Stimulated activated CD8-positive, alpha-beta memory T cell treated with anti-CD3 and anti-CD28 coated beads, Interleukin-12 subunit alpha, Interleukin-12 subunit beta, amount 100 ng/mL, for 4 hours (primary cell): ENCODE measurements at places on chromosomes 11 and 22.

- no peak for DNase-seq
Observed at GRCh38 chr22:26811647-26811992, 154.2 kb downstream of the MIAT start.

DNA sequence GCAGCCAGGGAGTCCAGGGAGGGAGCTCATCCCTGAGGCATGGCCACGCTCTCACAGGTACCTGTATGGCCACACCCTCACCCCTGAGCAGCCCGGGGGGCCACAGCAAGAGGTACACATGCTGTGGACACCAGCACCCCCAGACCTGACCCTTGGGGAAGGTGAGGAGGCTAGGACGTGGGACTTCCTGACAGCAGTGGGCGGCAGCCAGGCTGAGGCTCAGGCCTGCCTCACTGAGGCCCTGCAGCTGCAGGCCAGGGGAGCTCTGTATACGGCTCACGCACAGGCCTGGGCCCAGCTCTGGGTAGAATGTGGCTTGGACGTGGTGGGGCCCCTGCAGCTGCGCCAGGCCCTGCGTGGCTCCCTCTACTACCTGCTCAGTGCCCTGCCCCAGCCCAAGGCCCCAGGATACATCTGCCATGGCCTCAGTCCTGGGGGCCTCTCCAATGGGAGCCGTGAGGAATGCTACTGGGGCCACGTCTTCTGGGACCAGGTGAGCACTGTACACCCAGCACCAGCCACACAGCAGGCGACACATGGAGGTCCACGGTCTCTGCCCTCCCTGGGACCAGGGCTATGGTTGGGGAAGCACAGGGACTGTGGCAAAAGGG, 1.8 kb downstream of the PGGHG start:
- no peak for DNase-seq

DNA sequence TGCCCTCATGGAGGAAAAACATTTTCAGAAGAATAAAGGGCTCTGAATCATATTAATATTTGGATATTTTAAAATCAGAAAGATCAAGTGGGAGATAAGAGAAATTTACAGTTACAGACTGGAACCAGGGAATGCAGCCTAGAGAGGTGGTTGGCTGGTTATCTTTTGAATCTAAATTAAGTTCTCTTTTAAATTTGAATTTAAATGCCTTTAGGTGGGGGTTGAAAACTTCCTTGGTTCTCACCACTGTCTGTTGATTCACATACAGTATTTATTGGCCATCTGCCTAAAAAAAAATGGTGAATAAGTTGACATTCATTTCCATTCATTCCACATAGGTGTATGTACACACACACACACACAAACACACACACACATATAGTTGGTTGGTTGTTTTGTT, 35.7 kb upstream of the PTPRJ start:
- DNase-seq = no peak

DNA sequence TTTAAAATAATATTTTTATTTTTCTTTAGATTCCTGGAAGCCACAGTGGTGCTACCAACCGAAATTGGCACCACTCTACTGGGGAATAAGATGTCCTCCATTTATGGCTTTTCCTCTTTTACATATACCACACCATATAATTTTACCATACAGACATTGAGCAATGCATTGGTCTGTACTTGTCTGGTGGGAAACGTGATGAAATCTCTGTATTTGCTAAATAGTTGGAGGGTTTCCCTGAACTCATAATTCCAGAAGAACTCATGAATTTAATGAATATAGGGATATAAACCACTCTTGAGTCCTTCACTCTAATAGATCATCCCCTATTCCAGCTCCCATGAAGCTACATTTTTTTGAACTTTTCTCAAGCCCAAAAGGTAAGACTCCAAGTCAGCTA, 28.0 kb upstream of the MMP13 start:
- DNase-seq = no peak

DNA sequence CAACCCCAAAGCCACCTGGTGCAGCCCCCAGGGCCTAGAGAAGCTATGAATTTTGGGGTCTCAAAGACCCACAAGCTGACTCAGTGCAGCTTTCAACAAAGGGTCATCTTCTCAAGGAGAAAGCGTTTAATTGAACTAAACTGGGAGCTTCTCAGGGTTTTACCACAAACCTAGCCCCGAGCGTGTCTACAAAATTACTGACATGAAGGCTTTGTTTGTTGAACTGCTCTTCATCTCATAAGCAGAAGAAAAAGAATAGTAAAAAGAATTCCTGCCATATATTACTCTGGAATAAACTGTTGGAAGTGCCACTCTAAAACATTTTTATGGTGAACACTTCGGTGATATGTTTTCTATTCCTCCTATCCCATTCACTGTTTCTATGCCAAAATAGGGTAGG, 50.8 kb upstream of the INCENP start:
- DNase-seq = no peak

DNA sequence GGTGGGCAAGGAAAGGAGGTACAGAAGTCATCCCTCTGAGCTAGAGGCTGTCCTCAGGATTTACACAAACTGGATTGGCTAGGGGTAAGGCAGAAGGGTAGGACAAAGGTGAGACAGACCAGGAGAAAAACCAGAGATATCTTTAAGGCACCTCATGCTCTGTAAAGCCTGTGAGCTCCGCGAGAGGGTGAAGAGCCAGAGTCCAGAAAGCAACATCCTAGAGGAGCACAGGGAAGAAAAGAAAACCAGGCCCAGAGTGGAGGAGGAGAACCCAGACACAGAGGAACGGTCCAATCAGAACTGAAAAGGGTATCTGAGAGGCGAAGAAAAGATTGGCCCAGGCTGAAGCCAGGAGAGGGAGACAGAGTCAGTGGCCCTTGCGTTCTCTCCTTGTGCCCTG, 5.1 kb downstream of the SLC37A4 start:
- DNase-seq = no peak

DNA sequence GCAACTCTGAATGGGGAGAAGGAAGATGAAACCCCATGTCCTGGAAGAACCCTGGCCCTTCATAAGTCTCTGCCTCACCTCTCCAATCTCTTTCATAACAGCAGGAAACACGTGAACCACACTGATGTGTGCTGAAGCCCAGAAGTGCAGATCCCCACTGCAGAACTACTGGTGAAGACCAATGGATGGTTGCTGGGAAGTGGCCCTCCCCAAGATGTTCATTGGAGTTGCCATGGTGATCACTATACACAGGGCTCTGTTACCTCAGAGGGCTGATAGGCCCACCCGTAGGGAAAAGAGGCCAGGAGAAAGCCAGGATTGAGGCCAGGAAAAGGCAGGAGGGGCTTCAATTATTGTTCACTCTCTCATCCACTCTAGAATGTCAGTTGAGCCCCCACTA, 11.6 kb downstream of the TST start:
- no peak for DNase-seq

- DNase-seq = no peak
Observed at GRCh38 chr11:11660363-11660740, 38.5 kb upstream of the GALNT18 start.

- DNase-seq = no peak
Observed at GRCh38 chr11:130449310-130449990, 1.0 kb downstream of the ADAMTS15 start.

DNA sequence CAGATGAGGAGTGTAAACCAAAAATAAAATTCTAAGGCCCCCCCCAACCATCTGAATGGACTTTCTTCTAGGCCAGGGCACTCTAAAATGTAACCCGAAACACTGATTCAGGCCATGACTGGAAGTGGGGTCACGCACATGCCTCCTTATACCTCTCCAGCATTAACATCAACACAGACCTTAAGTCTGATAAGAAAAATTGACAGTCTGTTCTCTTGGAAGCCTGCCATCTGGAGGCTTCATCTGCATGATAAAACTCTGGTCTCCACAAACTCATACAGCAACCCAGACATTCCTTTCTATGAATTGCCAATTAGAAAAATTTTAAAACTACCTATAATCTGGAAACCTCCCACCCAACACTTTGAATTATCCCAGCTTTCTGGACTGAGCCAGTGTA, 3.9 kb upstream of the SERGEF start:
- no peak for DNase-seq

- DNase-seq = no peak
Observed at GRCh38 chr11:96326959-96327358, 16.0 kb downstream of the MAML2 start.

GRCh38 chr22:27206374-27207133, 549.2 kb downstream of the MIAT start:
- no peak for DNase-seq

- no peak for DNase-seq
Observed at GRCh38 chr11:70627219-70627618, 228.9 kb downstream of the CTTN start.

- no peak for DNase-seq
Observed at GRCh38 chr11:43145653-43146052, 166.1 kb upstream of the API5 start.

DNA sequence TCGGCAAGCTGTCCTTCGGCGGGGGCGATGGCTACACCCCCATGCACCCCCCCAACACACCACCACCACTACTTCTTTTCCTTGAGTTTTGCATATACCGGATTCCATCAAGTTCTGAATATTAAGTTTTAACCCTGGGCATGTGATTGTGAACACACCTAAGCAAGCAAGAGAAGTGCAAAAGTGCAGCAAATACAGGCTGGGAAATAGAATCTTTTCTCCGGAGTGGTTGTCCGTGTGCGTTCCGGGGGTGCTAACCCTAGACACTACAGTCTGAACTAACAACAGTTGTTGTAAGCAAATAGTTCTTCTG, 574 bp downstream of the PRSS23 start:
- no peak for DNase-seq

DNA sequence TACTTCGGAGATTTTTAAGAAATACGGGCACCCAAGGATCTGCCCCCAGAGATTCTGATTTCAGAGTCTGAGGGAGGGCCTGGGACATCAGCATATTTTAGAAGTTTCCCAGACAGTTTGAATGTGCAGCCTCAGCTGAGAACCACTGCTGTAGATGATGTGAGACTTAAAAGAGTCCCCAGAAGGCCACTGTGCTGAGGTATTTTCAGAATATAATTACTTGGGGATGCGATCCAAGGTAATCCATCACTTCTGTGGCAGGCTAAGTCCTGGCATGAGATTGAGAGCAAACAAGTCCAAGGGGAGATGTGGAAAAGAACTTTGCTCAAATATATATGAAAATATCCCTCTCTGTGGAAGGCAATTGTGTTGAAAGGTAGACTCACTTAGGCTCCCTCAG, 48.3 kb upstream of the AMOTL1 start:
- DNase-seq = no peak

DNA sequence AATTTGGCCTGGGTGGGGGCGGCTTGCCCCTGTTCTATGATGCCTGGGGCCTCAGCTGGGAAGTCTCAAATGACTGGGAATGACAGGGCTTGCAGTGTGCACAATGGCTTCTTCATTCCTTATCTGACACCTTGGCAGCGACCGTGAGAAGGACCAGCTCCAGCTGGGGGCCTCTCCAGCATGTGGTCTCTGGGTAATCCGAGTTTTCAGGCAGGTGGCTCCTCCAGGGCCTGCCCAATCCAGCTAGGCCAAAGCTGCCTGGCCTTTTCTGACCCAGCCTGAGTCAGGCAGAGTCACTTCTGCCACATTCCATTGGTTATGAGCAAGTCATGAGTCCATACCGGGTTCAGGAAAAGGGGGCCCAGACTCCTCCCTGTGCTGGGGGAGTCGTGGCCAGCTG, 646.0 kb downstream of the OPCML start:
- no peak for DNase-seq

DNA sequence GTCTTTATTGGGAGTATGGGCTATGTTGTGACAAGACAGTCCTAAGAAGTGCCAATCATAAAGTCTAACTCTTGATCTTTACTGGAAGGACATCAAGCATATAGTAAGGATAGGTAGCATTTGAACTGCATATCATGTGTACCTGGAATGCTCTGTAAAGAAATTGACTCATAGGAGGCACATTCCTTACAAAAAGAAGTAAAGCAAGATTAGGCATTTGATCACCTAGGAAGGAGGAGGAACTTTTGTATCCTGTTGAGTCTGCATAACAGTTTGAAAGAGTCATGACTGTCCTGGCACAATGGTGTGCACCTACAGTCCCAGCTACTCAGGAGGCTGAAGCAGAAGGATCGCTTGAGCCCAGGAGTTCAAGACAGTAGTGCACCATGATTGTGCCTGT, 42.2 kb upstream of the DNAJB7 start:
- no peak for DNase-seq

DNA sequence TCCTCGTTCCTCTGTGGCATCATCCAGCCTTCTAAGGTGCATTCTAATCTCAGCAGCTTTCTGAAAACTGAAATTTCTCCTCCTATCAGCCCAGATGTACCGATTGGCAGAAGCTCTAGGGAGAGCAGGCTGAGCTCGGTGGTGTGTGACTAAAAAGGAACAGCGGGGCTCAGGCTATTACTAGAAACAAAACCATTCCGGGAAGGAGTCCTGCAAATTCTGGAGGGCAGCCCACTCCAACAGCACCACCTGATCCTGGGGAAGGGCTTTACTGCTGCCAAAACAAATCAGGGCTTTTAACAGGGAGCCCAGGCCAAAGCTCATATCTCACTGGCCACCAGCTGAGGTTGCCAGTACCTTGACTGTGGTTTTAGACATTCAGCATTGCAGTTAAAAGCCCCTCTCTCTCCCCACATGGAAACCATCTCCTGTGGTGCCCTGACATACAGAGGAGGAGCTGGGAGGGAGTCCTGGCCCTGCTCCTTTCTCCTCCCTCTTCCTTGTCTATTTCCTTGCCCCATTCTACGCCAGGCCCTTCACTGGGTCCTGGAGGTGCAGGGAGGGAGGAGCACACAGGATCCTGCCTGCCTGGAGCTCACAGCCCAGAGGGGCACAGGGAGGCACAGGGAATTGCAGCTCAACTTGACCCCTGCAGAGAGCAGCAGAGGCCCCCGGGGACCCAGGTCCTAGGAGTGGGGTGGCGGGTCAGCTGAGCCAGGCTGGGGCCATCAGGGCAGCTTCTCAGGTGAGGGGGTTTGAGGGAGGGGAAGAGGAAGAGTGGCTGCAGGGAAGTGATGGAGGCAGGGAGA, 889 bp downstream of the PLAAT4 start:
- no peak for DNase-seq

DNA sequence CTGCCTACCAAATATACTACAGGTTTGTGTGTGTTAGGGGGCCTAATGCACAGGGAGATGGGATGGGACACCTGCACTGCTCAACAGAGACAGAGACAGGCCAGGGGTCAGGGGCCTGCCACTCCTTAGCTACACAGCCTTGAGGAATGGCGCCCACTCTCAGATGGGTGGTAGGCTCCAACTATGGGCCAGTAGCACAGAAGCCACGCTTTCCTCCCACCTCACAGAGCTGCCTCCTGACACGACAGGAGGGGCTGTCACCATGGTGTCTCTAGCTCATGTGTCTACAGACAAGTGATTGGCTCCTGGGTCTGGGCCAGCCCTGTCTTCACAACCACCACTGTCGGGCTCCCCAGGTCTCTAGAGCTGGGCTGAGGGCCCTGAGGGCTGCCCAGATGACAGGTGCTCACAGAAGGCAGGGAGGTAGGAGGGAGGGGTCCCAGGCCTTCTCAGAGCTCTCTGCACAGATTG, 81.8 kb downstream of the DGCR2 start:
- no peak for DNase-seq
